ENCODE measurements at places on chromosomes 2 and 18.

DNA sequence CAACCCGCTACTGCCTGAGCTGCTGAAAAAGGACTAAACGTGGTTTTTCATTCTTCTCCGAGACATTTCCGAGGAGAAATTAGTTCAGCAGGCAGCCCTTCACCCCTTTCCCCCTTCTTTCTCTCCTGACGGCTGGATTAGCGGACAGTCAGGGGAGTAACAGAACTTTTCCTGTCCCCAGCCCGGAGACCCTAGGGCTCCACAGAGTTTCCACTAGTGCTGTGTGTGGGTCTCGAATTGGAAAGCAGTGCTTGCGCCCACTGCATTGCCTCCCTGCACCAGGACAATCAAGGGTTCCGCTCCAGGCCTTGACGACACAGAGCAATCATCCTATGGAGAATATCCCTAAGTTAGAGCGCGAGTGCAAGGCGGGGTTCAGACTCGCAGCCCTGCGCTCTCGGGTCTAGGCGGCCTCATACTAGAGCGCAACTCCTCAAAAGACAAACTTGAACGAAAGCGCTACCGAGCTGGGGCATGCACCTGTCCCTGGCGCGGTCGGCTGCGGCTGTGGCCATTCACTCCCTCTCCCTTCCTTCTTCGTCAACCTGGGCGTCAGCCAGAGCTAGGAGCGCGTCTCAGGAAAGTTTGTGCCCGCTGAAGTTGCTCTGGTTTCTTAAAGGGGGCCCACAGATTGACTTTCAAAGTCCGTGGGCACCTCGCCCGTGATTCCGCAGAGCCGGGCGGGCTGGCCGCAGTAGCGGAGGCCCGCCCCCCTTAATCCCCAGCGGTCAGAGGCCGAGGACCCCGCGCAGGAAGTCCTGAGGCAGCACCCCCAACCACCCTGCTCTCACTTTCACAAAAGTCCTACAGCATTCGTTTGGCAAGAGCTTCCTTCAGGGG is 801 bp downstream of the OSR1 start:
- DNase-seq = peak; percentile 32

DNA sequence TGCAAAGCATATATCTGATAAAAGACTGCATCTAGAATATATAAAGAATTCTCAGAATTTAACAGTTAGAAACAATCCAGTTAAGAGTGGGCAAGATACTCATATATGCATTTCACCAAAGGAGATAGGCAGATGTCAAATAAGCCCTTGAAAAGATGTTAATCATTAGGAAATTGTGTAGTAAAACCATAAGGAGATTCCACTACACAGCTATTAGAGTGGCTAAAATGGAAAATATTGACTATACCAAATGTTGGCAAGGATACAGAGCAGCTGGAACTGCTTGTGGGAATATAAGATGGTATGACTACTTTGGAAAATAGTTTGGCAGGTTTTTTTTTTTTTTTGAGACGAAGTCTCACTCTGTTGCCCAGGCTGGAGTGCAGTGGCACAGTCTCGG is 59.5 kb downstream of the CAB39 start:
- DNase-seq = no peak

DNA sequence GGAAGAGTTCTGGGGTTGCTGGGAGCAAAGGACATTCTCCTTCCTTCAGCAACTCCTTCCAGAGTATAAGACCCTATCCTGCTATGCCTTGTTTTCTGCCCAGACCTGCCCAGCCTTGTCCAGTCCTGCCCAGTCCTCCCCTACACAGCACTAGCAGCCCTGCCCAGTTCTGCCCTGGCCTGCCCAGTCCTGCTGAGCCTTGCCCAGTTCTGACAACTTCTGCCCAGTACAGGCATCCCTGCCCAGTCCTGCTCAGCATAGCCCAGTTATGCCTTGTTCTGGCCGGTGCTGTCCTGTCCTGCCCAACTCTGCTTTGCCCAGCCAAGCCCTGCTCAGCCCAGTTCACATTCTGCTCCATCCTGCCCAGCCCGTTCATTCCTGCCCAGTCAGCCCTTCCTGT is 44.9 kb upstream of the ALK start:
- no peak for DNase-seq

- DNase-seq = no peak
Measured at GRCh38 chr2:96254571-96254970, 11.2 kb downstream of the TMEM127 start.

- no peak for DNase-seq
Measured at GRCh38 chr2:182652326-182652725, 63.7 kb upstream of the DNAJC10 start.

DNA sequence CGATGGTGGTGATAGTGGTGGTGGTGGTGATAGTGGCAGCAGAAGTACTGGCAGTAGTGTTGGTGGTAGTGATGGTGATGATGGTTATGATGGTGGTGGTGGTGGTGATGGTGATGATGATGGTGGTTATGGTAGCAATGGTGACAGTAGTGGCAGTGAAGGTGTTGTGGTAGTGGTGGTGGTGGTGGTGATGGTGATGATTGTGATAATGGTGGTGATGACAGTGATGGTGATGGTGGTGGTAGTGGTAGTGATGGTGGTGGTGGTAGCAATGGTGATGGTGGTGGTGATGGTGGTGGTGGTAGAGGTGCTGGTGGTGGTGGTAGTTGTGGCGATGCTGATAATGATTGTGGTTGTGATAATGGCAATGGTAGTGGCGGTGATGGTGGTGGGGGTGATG is 126.5 kb downstream of the AFF3 start:
- DNase-seq = no peak

DNA sequence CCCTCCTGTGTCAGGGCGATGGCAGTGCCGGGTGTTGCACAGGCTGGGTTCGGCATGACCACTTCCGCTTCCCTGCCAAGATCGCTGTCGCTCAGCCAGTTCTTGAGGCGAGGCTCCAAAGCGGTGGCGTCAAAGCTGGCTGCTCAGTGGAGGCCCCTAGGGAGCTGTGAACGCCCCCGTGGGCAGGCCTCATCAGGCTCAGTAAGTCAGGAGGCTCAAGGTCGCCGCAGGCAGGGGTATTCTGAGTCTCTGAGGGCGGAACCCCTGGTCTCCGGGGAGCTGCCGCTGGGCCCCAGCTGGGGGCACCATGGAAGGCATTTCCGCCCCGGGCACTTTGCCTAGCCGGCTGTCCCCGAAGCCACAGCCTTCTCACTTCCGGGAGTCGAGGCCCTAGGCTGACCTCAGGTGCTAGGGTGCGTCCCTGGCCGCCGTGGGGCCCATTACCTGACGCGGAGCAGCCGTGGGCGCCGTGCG is 210.4 kb downstream of the SOCS6 start:
- no peak for DNase-seq

DNA sequence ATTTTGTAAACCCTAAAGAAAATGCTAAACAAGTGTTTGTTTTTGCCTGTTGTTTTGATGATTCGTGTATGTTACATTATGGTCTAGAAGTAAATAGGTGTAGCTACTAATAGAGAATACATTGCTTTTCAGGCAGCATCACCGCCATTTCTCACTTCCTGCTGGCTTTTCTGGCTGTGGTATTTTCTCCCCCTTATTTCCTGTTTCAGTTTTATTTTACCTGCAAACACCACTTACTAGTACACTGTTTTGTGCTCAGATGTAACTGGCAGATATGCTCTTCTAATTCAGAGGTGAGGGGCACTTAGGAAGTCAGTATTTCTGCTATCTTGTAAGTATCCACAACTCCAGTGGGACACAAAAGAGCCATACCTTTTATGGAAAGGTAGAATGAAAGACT is 38.1 kb upstream of the SLC3A1 start:
- no peak for DNase-seq

DNA sequence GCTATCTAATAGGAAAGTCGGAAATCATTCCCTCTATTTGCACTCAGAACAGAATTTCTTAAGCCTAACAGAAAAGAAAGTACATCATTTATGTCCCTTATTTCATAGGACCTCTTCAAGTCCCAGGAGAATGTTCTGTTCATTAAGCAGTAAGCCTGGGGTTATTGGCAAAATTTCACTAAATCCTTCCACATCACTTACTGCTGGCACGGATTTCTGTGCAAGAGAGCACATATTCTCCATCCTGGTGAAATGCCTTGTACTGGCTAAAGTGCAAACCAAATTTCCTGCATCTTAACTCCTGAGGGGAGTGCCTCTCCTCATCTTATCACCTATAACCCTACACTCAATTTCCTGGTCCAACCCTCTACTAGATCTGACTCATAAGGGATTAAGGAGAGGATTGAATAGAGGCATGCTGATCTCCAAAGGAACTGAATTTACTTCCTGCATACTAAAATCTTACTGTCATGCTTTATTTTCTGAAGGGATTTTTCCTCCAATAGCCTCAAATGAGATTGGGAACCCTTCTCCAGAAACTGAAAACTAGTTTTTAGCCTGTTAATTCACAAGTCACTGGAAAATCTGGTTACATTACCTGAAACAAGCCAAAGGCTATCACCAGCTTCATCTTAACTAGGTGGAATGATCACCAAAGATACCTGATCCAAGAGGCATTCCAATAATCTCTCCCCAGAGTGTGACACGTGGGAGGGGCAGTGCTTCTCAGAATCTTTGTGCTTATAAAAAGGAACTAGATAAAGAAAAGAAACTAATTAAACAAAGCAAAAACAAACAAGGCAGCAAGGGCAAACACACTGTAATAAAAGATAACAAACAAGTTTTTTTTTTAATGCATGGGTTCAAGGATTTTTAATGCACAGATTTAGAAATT is 311.1 kb downstream of the NR4A2 start:
- DNase-seq = no peak

GRCh38 chr2:165147186-165148045 is 56.4 kb downstream of the SCN3A start:
- DNase-seq = no peak

DNA sequence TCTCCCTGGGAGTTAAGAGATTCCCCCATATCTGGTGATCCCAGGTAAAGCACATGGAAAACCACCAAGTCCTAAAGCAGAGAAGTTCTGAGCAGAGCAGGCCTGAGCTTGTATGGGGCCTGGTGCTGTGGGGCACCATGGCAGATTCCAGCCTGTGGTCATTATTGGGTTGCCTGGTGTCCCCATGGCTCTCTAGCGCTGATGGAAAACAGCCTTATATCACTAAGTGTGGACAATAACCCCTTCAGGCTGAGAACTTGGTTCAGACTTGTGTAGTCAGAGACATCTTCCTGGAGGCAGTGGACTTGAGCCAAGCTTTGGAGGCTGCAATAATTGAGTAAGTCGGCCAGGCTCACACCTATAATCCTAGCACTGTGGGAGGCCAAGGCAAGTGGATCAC is 96.8 kb downstream of the MCFD2 start:
- no peak for DNase-seq

DNA sequence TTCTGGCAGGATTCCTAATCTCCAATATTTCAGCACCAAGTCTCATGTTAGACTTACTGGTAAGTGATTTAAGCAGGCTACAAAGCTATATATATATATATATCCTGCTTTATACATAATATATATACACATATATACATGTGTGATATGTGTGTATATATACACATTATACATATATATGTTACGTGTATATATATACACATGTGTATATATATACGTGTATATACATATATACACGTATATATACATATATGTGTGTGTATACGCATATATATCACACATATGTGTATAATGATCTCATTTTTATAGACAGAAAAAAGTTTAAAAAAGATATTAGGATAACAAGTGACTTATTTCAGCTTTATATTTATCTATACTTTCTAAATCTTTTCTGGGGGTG is 41.6 kb downstream of the MEMO1 start:
- no peak for DNase-seq

GRCh38 chr18:10877987-10878386 is 271.4 kb downstream of the PIEZO2 start:
- DNase-seq = no peak

GRCh38 chr2:33038799-33039198 is 92.0 kb downstream of the LTBP1 start:
- DNase-seq = no peak

GRCh38 chr2:176177580-176178037 is 10.9 kb upstream of the HOXD1 start:
- DNase-seq = no peak

GRCh38 chr2:152047824-152048471 is 50.9 kb downstream of the CACNB4 start:
- DNase-seq = no peak

- no peak for DNase-seq
Measured at GRCh38 chr18:48314690-48315089, 94.5 kb downstream of the ZBTB7C start.

DNA sequence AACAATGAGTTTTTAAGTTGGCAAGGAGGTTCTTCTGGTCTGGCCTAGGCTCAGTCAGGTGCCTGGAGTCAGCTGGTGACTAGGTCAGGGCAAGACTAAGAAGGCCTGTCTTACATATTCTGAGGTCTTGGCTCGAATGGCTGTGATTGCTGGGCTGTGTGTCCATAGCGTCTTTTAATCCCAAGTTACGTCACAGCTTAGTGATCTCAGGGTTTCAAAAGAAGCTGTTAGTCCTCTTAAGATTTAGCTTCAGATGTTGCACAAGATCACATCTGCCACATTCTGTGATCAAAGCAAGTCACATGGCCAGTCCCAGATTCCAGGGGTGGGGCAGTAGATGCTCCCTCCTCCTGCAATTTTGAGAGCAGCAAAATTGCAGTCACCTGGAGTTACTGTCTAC is 61.3 kb downstream of the PKP4 start:
- peak; percentile 40 for DNase-seq

DNA sequence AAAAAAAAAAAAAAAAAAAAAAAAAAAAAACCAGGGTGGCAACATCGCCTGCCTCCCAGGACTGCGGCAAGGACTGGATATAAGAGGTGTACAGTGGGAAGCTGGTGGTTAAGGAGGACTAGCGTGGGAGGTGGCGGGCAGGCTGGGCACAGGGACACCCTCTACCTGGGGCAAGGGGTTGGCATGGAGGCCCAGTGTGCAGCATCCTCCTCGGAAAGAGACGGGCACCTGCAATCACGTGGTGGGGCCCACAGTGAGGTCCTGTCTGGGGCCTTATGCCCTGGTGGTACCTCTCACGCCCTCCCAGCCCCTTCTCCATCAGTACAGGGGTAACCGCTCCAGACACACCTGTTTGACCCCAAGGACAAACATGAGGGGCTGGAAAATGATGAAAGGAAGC is 27.9 kb downstream of the PXDN start:
- DNase-seq = no peak

DNA sequence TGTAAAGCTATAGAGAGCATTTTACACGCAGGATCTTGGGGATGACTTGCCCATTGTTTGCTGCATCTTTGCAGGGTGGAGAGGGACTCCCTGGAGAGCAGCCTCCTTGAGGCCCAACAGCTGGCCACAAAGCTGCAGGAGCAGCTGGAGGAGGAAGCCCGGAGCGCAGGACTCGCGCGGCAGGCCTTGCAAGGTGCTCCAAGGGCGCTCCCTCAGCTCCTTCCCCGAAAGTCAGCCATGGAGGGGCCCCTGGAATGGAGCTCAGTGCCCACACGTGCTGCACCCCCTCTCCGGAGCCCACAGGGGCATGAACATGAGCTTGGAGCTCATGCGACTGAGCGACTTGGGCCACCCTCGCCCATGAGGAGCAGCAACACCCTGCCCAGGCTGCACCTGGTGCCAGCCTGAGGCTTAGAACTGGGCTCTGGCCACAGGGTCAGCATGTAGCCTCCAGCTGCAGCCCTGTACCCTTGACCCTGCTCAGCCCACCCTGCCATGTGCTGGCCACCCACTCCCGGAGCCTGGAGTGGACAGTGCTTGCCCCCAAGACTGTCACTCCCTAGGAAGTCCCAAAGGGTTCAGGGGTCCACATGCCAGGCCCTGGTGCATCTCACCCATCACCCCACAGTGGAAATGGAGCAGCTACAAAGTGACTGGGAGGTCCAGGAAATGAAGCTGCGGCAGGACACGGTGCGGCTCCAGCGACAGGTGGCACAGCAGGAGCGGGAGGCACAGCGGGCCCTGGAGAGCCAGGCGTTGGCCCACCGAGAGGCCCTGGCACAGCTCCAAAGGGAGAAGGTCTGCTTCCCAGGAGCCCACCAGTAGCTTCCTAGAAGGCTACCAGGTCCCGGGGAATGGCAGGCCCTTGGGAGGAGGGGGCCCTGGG is 43.0 kb downstream of the CROCC2 start:
- DNase-seq = no peak
